ENCODE measurements at places on chromosomes 1 and 21. TPM values are rescaled to one million over a fixed set of nuclear protein-coding genes. Genes with fewer than 3 reads are reported as not detected.

LRRC7 gene
- not detected for polyA plus RNA-seq

LENEP gene
- polyA plus RNA-seq, result not detected

SERPINC1 gene
- polyA plus RNA-seq, result not detected

DNA sequence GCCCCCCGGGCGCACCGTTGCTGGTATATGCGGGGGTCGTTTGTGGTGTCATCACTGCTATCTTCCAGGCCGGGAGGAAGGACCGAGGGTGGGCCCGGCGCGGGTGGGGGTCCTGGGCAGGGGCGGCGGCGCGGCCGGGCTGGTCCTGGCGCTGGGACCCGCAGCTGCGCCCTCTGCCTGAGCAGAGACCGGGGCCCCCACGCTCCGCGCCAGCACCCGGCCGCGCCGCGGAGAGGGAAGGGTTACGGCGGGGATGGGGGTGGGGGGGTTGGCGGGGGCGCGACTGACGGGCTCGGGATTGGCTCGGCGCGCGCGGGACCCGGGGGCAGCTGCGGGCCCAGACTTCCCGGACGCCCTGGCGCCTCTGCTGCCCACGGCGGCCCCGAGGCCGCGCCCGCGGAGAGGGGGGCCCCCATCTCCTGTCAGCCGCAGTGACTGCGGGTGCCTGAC lies 13.8 kb upstream of the SAMD11 start:
- H3K27ac ChIP-seq, result no peak overlapping the region
- no peaks in the 10 kb centered on the region for H3K36me3 ChIP-seq
- peaks cover 36% of the 10 kb centered on the region for H3K27me3 ChIP-seq
- H3K4me1 ChIP-seq, result peaks cover 26% of the 10 kb centered on the region

DNA sequence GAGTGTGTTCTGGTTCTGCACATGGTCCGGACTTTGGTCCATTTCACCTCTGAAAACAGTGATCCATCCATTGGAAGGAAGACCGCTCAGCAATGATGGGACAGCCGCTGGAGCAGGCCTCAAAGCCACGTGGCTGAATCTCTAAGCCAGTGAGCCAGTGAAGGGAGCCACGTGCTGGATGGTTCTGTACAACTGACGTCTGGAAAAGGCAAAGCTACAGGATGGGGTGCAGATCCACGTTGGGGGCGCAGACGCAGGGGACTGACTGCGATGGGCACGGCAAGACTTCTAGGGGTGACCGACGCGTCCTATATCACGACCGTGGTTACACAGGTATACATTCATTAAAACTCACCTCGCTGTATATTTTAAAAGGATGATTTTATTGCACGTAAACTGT lies 10.2 kb upstream of the ARHGEF16 start:
- no peak for DNase-seq
- H3K27me3 ChIP-seq, result no peaks in the 10 kb centered on the region
- H3K36me3 ChIP-seq, result no peaks in the 10 kb centered on the region
- no peaks in the 10 kb centered on the region for H3K4me1 ChIP-seq

Data from CD14-positive monocyte (primary cell).